Activated CD8-positive, alpha-beta T cell treated with anti-CD3 and anti-CD28 coated beads for 36 hours (primary cell): ENCODE measurements at places on chromosomes 16 and 17.
A peak's percentile ranks its signal among the peaks of the same experiment; 100 is the strongest.

- H3K27me3 ChIP-seq: no peaks in the 10 kb centered on the region
- DNase-seq: no peak
- H3K4me1 ChIP-seq: no peaks in the 10 kb centered on the region
- no peak overlapping the region for H3K4me3 ChIP-seq
These were observed 13.4 kb upstream of the SLC38A8 start for GRCh38 chr16:84055801-84056634.

- H3K36me3 ChIP-seq: no peaks in the 10 kb centered on the region
- H3K27me3 ChIP-seq: no peaks in the 10 kb centered on the region
- no peaks in the 10 kb centered on the region for H3K4me1 ChIP-seq
- no peak overlapping the region for H3K4me3 ChIP-seq
- no peak for DNase-seq
These were observed 14.2 kb upstream of the PEMT start for GRCh38 chr17:17605729-17606088.

- no peak overlapping the region for H3K27ac ChIP-seq
- H3K36me3 ChIP-seq: peaks cover 7% of the 10 kb centered on the region
- H3K4me3 ChIP-seq: no peak overlapping the region
- H3K27me3 ChIP-seq: peaks cover 2% of the 10 kb centered on the region
These were observed 17.9 kb upstream of the NSMCE1 start for GRCh38 chr16:27286451-27286850.

DNA sequence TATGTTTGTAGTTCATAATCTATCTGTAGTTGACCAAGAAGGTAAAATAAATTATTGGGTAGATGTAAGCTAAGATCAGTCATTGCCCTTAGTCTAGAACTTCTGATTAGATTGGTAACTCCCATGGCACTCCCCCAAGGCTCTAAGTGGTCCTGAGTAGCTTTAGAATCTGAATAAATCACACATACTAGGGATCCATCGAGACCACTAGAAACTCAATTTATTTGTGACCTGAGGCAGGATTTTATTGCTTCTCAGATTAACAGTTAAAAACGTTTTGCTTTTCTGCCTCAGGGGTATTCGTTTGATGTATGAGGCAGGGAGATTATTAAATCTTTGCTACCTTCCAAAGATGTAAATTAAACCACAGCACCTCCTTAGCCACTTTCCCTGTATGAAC lies 24.9 kb downstream of the CMTR2 start:
- H3K4me1 ChIP-seq: no peaks in the 10 kb centered on the region
- DNase-seq: no peak
- peaks cover 39% of the 10 kb centered on the region for H3K27me3 ChIP-seq
- H3K4me3 ChIP-seq: no peak overlapping the region
- no peak overlapping the region for H3K27ac ChIP-seq

DNA sequence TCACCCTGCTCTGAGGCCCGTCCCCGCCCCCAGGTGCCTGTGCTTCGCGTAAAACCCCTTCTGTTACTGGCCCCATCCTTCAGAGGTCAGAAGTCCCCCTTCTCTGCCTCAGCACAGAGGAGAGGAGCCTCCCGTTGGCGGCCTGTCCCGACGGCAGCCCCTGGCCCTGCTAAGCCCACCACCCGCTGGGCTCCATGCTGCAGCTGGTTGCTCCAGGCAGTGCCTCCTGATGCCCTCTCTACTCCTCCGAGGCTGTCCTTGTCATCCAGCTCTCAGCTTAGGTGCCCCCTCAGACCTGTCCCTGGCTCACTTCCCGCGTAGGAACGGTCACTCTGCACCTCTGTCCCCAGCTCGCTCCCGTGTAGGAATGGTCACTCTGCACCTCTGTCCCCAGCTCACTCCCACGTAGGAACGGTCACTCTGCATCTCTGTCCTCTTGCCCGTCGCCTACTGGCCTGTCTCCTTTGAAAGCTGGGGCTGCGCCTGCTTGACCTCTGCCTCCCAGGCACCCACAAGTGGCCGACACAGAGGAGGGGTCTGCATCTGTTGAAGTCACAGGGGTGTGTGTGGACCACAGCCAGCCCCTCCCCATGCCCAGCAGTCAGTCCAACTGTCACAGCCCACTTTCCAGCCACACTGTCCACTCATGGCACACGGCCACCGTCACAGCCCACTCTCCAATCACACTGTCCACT lies 31.7 kb upstream of the ZC3H18 start:
- no peaks in the 10 kb centered on the region for H3K27me3 ChIP-seq
- H3K4me1 ChIP-seq: peaks cover 9% of the 10 kb centered on the region
- peaks cover 9% of the 10 kb centered on the region for H3K36me3 ChIP-seq
- DNase-seq: no peak
- H3K4me3 ChIP-seq: no peak overlapping the region
- H3K27ac ChIP-seq: no peak overlapping the region

- no peak overlapping the region for H3K4me3 ChIP-seq
- H3K27ac ChIP-seq: peak overlapping the region; percentile 98
- no peak for DNase-seq
- no peaks in the 10 kb centered on the region for H3K27me3 ChIP-seq
These were observed 1.1 kb upstream of the LSM12 start for GRCh38 chr17:44067545-44067940.

- no peak overlapping the region for H3K4me3 ChIP-seq
- peaks cover 25% of the 10 kb centered on the region for H3K36me3 ChIP-seq
- no peak overlapping the region for H3K27ac ChIP-seq
These were observed 32.7 kb downstream of the COX10 start for GRCh38 chr17:14101976-14102375.

GRCh38 chr16:29835926-29836325 lies 15.7 kb downstream of the MVP start:
- no peak overlapping the region for H3K4me3 ChIP-seq
- H3K4me1 ChIP-seq: peaks cover 14% of the 10 kb centered on the region
- DNase-seq: no peak
- H3K27ac ChIP-seq: no peak overlapping the region

DNA sequence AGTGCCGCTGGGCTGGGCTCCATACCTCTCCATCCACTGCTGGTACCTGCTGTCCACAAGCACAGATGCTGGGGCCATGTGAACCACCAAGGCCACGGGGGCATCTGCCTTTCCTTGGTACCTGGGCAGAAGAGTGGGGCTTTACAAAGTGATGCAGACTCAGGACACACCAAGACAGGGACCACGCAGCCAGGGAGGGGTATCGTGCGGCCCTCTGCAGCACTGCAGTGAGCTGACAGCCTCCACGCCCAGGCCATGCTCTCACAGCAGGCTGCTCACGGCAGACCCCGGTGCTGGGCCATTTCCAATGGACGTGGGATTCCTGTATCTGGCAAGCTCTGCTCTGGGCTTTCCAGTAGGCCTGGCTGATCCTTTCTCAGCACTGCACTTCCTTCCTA lies 14.4 kb downstream of the ELAC2 start:
- no peaks in the 10 kb centered on the region for H3K27me3 ChIP-seq
- DNase-seq: no peak
- H3K4me3 ChIP-seq: no peak overlapping the region
- no peak overlapping the region for H3K27ac ChIP-seq
- peaks cover 3% of the 10 kb centered on the region for H3K4me1 ChIP-seq
- H3K36me3 ChIP-seq: peaks cover 22% of the 10 kb centered on the region

GRCh38 chr17:78872486-78872885 lies 30.5 kb downstream of the CEP295NL start:
- H3K27me3 ChIP-seq: no peaks in the 10 kb centered on the region
- H3K4me1 ChIP-seq: no peaks in the 10 kb centered on the region
- no peak overlapping the region for H3K27ac ChIP-seq
- no peak for DNase-seq
- H3K4me3 ChIP-seq: no peak overlapping the region
- no peaks in the 10 kb centered on the region for H3K36me3 ChIP-seq

- H3K27me3 ChIP-seq: no peaks in the 10 kb centered on the region
- DNase-seq: peak; percentile 63
- peaks cover 49% of the 10 kb centered on the region for H3K36me3 ChIP-seq
- peaks cover 82% of the 10 kb centered on the region for H3K4me1 ChIP-seq
These were observed 51.6 kb downstream of the N4BP1 start for GRCh38 chr16:48558371-48558841.

DNA sequence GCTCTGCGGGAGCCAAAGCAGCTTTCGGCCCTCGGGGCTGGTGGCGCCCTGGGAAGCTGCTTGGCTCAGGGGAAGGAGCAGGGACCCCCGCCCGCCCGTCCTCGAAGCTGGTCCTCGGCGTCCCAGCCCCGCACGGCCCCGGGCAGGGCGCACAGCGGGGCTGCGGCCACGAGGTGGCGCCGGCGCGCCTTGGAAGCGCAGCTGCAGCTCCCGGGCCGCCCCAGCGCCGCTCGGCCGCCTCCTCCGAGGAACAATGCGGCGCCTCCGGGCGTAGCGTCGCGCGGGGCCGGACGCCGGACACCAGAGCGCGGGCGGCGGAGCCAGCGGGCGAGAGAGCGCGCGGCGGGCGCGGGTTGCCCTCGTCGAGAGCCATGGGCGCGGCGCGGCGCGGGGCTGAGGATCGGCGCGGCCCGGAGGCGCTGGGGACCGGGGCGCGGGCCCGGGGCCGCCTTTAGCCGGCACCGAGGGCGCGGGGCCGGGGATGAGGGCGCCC lies at the start of gene MGAT5B:
MGAT5B (plus strand) TSS at position 229 of the 493 bp plus-strand sequence. CDS start 626 bp downstream, outside the sequence.
- peak; percentile 78 for DNase-seq
- H3K36me3 ChIP-seq: no peaks in the 10 kb centered on the region
- H3K4me3 ChIP-seq: peak within 1 kb of the TSS; percentile 45
- peaks cover 8% of the 10 kb centered on the region for H3K4me1 ChIP-seq
- no peak within 1 kb of the TSS for H3K27ac ChIP-seq
